ENCODE measurements at places on chromosomes 13 and 19. TPM values are rescaled to one million over a fixed set of nuclear protein-coding genes. Genes with fewer than 3 reads are reported as not detected.

The TLE2 gene
- total RNA-seq = 11.3 TPM

The LRRC63 gene
- 4.4 TPM for total RNA-seq

The ZNF20 gene
- 10.0 TPM for total RNA-seq

The CLEC17A gene
- not detected for total RNA-seq
